ENCODE measurements at places on chromosomes 11 and 22. TPM values are rescaled to one million over a fixed set of nuclear protein-coding genes. Genes with fewer than 3 reads are reported as not detected.

- no peak for DNase-seq
Observed at GRCh38 chr11:130161441-130162145, 2.0 kb downstream of the ST14 start.

GRCh38 chr11:113808931-113809330 lies 29.3 kb downstream of the CLDN25 start:
- no peak for DNase-seq

DNA sequence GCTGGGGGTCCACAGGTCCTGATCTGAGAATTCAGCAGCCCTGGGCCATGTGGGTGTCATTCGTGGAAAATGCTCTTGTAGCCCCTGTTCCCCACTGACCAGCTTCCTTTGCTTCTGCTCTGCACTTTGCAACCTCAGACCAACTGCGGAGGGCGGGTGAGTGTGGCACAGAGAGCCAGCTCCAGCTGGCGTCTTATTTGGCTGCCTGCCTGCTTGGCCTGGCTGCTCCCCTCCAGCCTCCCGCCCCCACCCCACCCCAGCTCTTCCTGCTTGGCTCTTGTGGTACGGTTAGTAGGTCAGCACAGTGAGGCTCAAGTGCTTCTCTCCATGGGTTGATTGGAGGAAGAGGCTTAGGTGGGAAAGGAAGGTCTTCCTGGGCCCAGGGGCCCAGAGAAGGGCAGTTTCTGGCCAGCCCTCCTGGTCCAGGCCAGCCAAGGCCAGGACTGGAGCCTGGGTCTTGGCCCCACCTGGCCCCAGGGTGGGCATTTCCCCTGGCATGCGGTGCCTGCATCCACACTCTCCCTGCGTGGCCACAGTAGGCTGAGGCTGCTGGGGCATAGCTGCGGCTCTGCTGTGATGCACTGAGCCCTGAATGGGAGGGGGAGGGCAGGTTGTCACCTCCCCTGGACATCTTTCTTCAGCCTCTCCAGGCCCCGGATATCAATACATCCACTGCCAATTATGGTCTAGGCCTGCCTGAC lies 26.5 kb downstream of the MYO7A start:
- DNase-seq: no peak

GRCh38 chr11:117000014-117000737 lies 98.1 kb downstream of the SIK3 start:
- no peak for DNase-seq

DNA sequence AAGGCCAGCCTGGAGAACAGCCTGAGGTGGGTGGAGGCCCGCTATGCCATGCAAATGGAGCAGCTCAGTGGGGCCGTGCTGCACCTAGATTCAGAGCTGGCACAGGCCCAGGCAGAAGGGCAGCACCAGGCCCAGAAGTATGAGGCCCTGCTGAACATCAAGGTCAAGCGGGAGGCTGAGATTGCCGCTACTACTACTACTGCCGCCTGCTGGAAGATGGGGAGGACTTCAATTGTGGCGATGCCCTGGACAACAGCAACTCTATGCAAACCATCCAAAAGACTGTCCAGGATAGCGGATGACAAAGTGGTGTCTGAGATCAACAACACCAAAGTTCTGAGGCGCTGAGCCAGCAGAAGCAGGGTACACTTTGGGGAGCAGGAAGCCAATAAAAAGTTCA lies 3.1 kb upstream of the TMEM218 start:
- DNase-seq: no peak

DNA sequence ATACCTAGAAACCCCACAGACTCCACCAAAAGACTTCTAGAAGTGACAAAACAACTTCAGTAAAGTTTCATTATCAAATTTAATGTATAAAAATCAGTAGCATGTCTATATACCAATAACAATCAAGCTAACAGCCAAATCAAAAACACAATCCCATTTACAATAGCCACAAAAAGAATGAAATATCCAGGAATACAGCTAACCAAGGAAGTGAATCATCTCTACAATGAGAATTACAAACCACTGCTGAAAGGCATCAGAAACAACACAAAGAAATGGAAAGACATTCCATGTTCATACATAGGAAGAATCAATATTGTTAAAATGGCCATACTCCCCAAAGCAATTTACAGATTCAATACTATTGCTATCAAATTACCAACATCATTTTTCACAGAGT lies 46.0 kb downstream of the PRCP start:
- DNase-seq: no peak

DNA sequence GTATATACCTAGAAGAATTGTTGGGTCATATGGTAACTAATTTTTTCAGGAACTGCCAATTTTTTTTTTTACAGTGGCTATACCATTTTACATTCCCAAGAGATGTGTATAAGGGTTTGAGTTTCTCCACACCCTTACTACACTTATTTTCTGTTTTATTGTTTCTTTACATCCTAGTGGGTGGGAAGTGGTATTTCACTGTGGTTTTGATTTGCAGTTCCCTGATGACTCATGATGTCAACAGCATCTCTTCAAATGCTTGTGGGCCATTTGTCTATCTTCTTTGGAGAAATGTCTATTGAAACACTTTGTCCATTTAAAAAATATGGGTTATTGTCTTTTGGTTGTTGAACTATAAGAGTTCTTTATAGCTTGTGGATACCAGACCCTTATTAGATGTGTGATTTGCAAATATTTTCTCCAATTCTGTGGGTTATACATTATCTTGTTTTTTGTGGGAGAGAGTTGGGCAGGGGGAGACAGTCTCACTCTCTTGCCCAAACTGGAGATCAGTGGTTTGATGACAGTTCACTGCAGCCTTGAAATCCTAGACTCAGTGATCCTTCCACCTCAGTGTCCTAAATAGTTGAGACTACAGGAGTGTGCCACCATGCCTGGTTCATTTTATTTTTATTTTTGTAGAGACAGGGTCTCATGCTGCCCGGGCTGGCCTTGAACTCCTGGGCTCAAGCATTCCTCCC lies 30.3 kb upstream of the PISD start:
- DNase-seq: no peak

GRCh38 chr11:34891611-34892010 lies 24.6 kb downstream of the APIP start:
- DNase-seq: no peak

DNA sequence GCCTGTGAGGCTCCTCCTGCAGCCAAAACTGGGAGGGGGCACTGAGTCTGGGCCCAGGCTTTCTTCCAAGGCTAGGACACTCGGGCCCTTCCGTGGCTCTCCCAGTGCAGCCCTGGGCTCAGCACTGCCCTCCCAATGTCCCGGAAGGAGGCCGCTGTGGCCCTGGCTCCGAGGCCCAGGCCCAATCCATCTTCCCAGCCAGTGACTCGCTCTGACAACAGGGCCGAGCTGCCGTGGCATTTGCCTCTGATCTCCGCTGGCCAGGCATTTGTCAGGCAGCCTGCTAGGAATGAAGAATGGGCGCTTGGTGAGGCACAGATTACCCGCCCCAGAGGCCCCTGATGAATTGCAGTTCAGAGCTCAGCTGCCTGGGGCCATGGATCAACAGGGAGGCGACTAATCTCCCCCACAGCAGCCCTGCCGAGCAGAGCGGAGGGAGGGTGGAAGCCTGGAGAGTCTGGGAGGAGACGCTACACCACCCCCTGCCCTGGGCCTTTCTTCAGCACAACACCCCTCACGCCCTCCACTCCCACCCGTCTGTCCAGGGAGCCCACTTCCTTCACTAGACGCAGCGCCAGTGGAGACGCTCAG lies 8.3 kb downstream of the FXYD2 start:
- DNase-seq: no peak

DNA sequence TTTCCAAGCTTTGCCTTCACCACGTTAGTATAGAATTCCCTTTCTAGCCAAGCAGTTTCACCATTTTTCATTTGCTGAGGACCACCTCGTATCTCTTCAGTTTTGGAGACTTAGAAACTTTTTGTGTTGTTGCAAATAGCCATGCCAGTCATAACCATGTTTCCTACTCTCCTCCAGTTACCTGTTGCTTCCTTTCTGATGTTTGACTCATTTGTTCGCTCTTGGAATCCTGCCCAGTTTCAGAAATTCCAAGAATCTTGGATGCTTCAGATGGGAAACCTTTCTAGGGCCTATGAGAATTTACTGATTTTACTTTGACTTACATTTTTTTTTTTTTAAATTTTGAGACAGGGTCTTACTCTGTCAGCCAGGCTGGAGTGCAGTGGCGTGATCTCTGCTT lies 65.4 kb downstream of the PPP6R3 start:
- DNase-seq: no peak

DNA sequence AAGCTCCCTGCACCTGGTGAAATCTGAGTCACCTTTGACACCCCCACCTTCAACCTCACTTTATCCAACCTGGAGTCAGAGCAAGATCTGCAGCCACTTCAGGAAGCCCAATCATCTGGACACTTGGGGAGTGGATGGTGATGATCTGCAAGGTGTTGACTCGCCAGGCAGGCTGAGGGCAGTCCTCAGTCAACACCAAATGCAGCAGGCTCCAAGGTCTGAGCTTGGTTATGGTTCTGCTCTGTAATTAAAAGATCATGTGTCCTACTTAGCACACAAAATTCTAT lies 446.9 kb downstream of the BRD1 start:
- no peak for DNase-seq

DNA sequence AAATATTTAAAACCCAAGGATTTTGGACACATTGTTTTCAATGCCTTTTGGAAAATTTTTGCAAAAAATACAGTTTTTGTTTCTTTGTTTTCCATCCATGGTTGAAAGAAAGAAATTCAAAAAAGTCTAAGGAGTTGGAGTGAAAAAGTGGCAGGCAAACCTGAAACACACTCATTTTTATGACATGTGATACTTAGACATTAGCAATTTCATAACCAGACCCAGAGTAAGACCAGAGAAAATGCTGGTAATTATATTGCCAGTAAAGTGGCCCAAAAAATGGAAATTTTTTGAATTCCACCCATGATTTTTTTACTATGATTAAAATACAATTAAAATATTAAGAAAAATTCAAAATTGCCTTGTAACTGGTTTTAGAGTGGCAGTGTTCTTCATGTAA lies 128.2 kb downstream of the SLC17A6 start:
- no peak for DNase-seq

DNA sequence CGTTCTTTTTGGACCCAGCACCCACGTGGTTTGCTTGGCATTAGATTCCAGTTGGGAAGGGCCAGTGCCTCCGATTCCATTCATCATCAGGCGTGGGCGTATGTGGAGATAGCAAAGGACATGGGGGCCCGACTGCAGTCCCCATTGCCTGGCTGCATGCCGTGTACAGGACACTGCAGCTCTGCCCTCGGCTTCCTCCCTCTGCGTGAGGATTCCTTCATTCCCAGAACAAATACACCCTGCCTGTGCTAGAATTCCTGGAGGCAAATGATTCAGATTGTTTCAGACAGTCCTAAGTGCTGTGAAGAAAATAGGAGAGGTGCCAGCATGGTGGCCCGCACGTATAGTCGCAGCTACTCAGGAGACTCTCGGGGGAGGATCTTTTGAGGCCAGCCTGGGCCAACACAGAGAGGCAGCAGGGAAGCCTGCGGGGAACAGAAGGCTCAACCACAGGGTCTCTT lies 15.4 kb downstream of the DERL3 start:
- DNase-seq: no peak

DNA sequence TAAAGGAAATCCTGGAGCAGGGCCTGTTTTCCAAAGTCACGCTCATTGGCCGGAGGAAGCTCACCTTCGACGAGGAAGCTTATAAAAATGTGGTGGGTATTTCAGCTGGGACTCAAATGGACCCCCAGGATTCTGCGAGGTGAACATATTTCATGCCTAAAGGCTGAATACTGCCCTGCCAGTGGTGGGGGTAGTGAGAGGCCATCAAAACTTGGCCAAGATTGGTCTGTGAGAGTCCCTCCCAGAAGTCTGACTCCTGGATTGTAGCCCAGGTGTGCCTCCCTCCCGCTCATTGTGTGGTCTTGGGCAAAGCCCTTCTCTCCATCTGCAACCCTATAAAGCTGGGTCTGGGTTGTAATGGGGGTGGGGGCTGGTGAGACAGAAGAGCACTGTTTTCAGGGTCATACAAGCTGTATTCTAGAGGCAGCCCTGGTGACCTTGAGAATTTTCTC lies 853 bp downstream of the HTATIP2 start:
- DNase-seq: no peak

DNA sequence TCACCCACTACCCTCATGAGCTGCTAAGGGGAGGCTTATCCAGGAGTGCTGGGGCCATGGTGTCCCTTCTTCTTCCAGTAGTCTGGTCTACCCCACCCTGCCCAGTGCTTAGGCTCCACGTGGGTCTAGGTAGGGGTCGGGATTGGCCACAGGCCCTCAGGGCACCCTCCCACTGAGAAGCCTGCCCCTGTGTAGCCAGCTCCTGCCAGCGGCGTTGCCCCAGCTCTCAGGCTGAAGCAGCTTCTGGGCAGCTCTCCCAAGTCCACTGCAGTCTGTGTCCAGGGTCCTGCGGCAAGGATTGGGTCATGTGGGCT lies 24.0 kb upstream of the RIC3 start:
- DNase-seq: no peak

- DNase-seq: peak; percentile 85
Observed at GRCh38 chr11:62400760-62401159, 18.1 kb upstream of the SCGB1A1 start.

DNA sequence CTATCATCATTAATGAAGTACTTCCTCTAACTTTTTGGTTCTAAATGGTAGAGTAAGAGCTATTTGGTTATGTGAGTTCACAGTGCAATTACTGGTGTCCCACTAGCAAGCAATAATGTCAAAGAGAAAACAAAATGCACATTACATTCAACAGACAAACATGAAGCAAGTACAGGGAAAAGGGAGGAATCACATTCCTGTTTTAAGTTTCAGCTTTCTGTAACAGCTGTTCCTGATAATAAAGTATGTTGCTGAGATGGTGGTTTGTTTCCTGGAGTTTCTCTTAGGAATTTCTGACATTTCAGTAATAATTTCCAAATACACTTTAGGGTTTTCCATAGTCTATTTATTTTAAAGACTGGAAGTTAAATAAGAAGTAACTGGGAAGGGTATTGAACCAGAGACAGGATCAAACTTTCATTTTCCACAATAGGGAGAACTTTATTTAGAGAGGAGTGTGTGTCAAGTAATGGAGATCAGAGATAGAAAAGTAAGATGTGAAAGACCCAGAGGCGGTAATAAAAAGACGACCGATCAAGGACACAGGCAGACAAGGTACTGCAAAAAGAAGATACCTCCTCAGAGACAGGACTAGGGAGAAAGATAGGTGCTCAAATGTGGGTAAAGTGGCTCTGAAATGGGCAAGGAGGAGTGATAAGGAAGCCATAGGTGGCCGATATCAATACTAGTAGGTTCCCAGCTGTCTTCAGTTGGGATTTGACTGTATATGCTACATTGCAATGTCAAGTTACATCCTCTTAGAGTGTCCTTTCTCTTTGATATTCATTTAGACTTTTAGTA lies 20.8 kb upstream of the CLNS1A start:
- DNase-seq: no peak

RRM1 gene
- 72.4 TPM for polyA plus RNA-seq

C11orf58 gene
- polyA plus RNA-seq: 372 TPM

CCDC157 gene
- 4.9 TPM for polyA plus RNA-seq

ALKBH8 gene
- 15.9 TPM for polyA plus RNA-seq

DCDC1 gene
- 2.6 TPM for polyA plus RNA-seq

PKNOX2 gene
- polyA plus RNA-seq: 16.2 TPM

HTATIP2 gene
- polyA plus RNA-seq: 4.2 TPM

PRR33 gene
- 0.05 TPM for polyA plus RNA-seq

SYNGR1 gene
- polyA plus RNA-seq: 29.0 TPM

AIFM3 gene
- polyA plus RNA-seq: 0.76 TPM

DDI1 gene
- polyA plus RNA-seq: not detected

DMC1 gene
- 3.6 TPM for polyA plus RNA-seq

CD248 gene
- polyA plus RNA-seq: 162 TPM

OR5AK2 gene
- polyA plus RNA-seq: 0.18 TPM

OR4S2 gene
- polyA plus RNA-seq: not detected

PUS3 gene
- polyA plus RNA-seq: 13.9 TPM
